Stimulated activated CD8-positive, alpha-beta memory T cell treated with anti-CD3 and anti-CD28 coated beads, Interleukin-7, amount 100 ng/mL, for 1 hour (primary cell): ENCODE measurements at places on chromosomes 12 and 14.

DNA sequence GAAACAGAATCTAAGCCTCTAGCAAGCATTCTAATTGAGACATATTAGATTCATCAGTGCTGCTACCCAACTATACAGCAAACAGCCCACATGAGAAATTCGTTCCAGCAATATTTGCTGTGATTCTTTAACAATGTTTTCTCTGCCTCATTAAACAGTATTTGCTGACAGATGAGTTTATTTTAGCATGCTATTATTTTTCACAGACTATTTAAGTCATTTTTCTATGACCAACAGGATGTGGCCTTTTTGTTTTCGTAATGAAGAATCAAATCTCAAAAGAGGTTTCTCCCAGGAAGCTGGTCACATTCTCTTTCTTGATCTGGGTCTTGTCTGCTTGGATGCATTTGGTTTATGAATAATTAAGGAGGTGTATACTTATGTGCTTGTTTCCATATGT is 23.2 kb upstream of the SERPINA12 start:
- DNase-seq = no peak

- no peak for DNase-seq
These were observed 554 bp upstream of the TSPAN31 start for GRCh38 chr12:57744194-57744776.

- no peak for DNase-seq
These were observed 85.3 kb downstream of the APAF1 start for GRCh38 chr12:98730412-98730811.

- no peak for DNase-seq
These were observed 158.9 kb downstream of the SLC15A5 start for GRCh38 chr12:16118586-16118985.

DNA sequence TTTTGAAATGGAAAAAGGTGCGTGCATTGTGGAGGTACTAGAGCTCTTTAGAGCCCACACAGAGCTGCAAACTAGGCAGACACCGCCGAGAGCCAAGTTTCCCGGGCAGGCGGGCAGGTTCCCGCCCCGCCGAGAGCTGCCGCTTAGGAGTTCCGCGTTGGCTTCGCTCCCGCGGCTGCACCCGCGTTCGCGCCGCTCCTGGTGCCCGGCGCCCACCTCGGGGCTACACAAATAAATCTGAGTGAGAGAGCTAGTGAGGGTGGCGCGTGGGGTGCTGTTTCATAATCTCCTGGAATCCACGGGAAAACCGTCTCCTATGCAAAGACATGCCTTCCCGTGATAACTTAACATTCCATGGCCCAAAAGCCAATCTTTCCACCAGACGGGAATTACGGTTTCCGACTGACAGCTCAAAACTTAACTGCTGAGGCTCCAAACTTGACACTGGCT is 645 bp downstream of the KITLG start:
- no peak for DNase-seq

- DNase-seq = no peak
These were observed 1.1 kb upstream of the GMFB start for GRCh38 chr14:54489731-54490444.

DNA sequence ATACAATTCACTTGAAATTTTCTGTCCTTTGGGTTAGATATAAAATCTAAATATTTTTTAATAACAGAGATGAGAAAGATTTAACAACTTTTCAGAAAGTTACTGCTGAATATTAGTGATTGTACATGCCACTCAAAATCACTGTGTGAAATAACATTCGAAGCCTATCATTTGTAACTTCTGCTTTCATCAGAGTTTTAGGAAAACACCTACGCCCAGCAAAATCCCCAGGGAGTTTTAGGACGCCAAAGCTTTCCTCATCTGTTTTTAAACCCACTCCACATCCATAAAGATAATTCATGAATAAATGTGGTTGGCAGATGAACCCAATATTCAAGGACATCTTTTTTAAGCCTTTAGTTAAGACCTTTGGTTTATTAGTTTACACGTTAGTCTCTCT is 23.9 kb downstream of the TC2N start:
- DNase-seq = no peak

DNA sequence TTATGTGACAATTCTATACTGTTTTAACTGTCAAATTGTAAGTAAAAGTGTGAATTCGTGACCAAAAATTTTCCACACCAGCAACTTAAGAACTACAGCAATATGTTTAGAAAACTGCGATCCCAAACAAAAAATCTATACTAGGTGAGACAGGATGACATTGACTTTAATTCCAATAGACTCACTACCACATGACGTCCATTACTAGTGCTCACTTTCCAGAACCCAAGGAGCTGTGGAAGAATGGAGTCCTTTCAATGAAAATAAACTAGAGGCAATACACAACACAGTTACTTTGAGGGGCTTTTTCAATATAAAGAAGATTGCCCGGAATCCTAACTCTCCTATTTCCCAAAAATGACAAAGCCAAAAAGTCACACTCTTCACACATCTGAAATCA is 1.4 kb downstream of the EPS8 start:
- no peak for DNase-seq

- DNase-seq = no peak
These were observed 105.9 kb downstream of the SINHCAF start for GRCh38 chr12:31220061-31220460.

GRCh38 chr14:99568567-99569560 is 35.1 kb downstream of the CCDC85C start:
- no peak for DNase-seq

- no peak for DNase-seq
These were observed 6.7 kb upstream of the PTGER2 start for GRCh38 chr14:52307376-52307775.

DNA sequence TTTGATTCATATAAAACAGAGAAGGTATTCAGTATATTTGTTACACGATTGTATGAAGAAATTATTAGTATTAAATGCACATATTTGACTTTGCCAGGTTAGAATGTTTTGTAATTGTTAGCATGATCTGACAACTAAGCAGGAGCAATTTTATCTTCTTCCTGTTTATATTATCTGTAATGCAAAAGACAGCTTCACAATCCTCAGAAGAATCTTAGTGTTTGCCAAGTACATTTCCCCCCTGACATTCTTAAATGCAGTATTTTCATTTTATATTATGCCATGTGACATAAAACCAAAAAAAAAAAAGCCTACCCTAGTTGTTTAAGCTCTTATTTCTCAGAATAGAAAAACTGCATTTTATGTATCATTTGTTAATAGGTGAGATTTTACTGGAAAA is 469.4 kb downstream of the FOXG1 start:
- no peak for DNase-seq

DNA sequence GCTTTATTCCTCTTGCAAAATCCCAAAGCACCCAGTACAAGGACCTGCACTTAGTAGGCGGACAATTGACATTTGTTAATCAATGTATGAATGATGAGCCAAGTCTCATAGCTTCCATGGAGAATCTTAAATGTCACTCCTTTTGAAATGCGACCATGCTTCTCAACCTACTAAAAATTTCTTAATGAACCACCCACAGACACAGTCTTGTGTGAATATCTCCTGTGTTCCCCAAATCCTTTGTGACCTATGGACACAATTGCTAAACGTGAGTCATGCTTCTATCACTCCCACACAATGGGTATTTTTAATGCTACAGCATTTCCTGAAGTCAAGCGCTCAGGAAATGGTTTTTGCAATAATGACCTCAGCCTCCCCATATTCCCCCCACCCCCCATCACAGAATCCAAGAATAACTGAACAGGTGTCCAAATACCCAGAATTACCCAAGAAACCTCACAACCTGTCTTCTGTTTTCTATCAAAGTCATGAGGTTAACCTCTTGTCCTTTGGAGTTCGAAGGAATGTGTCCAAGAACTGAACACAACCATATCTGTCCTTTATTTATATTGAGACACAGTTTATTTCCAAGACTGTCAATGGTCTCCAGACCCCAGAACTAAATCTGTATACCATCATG is 163.6 kb upstream of the PLEKHG7 start:
- DNase-seq = no peak

GRCh38 chr14:29906256-29906870 is 21.3 kb downstream of the PRKD1 start:
- no peak for DNase-seq

GRCh38 chr12:112514926-112515642 is 96.3 kb downstream of the PTPN11 start:
- no peak for DNase-seq

- no peak for DNase-seq
These were observed 35.7 kb downstream of the STK38L start for GRCh38 chr12:27279826-27280225.

DNA sequence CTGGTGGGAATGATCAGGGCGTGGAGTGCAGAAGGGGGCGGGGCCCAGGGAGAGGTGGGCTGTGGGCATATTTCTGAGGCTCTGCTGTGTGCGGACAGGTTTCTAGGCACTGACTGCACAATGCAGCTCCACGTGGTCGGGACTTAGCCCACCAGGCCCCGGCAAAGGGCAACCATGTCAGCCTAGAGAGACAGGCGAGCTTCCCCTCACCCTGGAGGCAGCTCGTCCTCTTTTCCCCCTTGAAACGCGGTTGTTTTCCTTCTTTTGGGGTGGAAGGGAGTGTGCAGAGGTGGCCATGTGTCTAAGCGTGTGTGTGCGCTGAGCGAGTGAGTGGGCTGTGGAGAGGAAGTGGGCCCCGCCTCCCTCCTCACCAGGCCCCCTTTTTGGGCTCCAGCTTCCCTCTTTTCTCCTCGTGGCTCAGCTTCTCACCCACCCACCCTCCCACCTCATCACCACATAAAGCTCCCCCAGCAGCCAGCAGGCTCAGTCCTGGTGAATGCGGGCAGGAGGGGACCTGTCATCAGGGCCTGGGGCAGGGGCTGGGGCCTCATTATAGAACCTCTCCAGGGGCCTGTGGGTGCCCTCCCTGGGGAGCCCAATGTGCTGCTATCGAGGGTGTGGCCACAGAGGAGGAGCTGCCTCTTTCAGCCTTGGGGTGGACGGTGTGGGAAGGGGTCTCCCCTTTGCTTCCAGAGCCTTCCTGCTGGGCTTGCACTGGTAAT is 22.0 kb downstream of the LRTM2 start:
- DNase-seq = no peak

GRCh38 chr12:46560089-46560488 is 187.5 kb upstream of the SLC38A2 start:
- no peak for DNase-seq

DNA sequence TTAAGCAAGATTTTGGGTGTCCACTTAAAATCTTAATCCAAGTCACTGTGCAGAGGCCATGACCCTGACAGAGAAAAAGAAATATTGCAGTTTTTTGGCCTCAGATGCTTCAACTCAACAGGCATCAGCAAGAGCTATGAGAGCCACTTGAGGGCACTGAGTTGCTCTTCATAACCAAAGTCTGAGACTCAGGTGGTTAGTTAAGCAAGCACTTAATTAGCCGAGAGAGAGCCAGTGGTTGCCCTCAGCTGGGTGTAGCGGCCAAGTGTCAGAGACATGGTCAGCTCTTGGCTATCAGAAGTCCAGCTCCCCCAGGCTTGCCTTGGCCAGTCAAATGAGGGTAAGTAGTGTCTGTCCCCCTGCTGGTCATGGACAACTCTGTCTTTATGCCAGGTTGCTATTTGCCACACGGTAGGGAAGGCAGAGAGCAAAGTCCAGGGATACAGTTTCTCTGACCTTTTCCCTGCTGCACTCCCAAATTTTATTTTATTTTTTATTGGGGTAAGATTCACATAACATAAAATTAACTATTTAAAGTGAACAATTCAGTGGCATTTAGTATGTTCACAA is 9.0 kb upstream of the KRT71 start:
- no peak for DNase-seq

GRCh38 chr12:30155001-30155730 is 371.4 kb upstream of the TMTC1 start:
- DNase-seq = no peak

GRCh38 chr12:11563785-11564739 is 85.4 kb upstream of the ETV6 start:
- DNase-seq = no peak

GRCh38 chr14:104647467-104648043 is 41.9 kb upstream of the INF2 start:
- DNase-seq = no peak

DNA sequence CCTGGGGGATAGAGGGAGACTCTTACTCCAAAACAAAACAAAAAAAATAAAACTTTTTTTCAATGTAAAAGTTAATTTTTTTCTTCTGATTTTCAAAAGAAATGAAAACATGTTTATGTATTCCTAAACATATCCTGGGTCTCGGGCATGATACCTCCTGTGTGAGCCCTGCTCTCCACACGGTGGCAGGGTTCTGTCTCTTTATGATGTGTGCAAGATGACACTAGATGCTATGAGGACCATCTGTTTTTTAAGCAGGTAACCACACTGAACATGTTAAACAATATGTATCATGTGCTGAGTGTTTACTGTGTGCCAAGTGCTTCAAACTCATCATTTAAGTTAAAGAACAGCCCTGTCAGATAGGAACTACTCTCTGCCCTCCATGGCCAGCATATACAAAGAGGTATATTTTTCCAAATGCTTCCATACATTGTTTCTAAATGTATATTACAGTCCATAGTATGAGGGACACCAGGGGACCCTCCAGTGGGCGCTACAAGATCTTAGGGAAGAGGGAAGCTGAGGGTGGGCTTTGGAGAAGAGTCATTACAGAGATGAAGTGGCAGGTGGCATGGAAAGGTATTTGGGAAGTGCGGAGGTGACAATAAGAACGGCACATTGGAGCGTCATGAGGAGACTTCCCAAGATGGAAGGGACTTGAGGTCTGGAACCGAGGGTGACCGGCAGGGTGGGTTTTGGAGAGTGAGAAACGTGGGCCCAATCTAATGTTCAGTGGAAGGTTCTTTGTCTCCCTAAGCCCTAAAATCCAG is 28.5 kb downstream of the FOS start:
- no peak for DNase-seq

DNA sequence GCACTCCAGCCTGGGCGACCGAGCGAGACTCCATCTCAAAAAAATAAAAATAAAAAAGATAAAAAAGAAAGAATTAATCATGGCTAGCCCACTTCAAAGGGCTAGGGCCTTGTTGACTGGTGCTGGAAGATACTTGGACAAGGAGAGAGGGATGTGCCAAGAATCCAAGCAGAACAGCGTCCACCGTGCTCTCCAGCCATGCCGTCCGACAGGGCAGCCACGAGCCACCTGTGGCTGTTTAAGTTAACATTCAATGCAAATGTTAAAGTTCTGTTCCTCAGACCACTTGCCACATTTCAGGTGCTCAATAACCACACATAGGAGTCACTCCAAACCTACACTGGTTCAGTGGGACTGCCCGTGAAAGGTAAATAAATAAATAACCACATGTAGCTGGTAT is 21.4 kb downstream of the SLC6A13 start:
- no peak for DNase-seq

DNA sequence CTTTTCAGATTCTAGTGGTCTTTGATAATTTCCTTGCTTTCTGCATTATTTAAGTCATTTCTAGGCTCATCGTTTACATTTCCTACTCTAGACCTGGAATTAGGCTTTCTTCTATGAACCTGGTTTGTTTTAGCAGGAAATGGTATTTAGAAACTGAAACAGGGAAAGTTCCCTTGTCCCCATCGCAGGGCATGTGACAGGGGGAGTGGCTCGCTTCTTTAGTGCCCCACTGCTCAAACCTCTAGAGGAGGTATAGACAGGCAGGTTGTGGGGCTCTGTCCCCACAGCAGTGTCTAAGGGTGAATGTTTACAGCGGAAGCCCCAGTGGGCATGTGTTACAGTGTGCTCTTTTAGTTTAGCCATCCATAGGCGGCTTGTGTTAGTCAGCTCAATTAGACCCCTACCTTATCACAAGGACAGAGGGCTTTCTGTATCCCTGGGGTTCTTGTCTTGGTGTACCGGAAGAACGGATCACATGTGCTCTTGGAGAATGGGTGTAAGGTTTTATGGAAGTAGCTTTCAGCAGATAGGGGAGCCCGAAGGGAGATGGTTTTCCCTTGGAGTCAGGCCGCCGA is 25.0 kb downstream of the IFT81 start:
- no peak for DNase-seq

- DNase-seq = no peak
These were observed 287.2 kb downstream of the BCAT1 start for GRCh38 chr12:24661657-24662096.
